Hematopoietic multipotent progenitor cell treated with erythropoietin and hydrocortisone succinate and interleukin-3 and kit ligand, for 4 days (in vitro differentiated cells): ENCODE measurements at places on chromosomes 2 and 18.
A peak's percentile ranks its signal among the peaks of the same experiment; 100 is the strongest.

GRCh38 chr2:11131166-11131920 lies 23.9 kb upstream of the SLC66A3 start:
- DNase-seq: no peak

- DNase-seq: no peak
These were observed 13.6 kb downstream of the COL4A4 start for GRCh38 chr2:227150222-227150936.

- DNase-seq: peak; percentile 52
These were observed 1249.2 kb upstream of the ZEB2 start for GRCh38 chr2:145769011-145769716.

GRCh38 chr2:71380665-71381064 lies 49.1 kb downstream of the ZNF638 start:
- DNase-seq: no peak

DNA sequence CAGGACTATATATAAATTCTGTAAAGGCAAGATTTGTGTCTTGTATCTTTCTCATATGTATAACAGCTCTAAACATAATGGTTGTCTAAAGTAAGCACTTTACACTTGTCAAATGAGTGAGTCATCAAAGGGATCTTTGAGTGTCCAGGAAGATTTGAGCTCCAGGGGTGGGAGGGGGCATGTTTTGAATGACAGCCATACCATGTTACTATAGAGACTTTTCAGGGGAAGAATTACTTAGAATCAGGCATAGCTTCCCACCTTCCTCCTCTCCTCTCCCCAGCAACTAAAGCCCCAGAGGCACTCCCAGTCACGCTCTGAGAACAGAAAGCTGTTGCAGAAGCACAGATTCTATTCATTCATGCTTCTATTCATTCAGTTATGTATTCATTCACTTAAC lies 65.8 kb upstream of the ALK start:
- no peak for DNase-seq

GRCh38 chr2:17719562-17720371 lies 33.8 kb downstream of the SMC6 start:
- DNase-seq: peak; percentile 56

DNA sequence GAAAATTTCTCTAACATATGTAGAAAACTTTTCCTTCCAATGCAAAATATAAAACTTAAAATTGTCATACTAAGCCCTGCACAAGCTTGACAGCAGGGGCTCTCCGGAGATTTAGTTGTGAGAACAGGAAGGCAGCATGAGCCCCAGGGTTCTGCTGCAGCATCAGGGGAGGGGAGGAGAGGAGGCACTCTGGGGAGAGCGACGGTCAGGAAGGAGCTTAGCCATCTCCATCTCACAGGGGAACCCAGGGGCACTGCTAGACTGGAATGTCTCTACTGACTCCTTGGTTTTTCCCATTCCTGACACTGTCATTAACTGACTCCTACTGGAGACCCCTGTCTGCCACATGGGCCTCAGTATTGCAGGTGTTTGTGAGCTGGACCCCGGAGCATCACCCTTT lies 123.6 kb downstream of the GPR39 start:
- no peak for DNase-seq

- no peak for DNase-seq
These were observed 111.2 kb upstream of the SLC39A10 start for GRCh38 chr2:195545811-195546210.

DNA sequence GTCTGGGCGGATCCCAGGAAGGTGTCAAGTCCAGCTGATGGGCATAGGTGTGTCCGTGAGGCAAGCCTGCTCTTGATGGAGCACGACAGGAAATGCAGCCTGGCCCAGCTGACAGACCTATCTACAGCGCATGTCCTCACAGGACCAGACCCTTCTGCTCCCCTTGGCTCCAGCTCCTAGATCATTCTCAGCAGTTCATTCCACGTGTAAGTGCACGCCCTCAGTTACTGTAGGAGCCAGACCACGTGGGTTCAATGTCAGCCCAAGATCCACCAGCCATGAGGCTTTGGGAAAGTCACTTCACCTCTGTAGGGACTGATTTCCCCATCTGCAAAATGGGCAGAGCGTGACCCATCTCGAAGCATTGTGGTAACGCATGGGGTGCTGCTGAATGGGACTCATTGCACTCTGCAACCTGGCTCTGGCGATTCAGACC lies 47.8 kb downstream of the TMEM17 start:
- DNase-seq: no peak

GRCh38 chr2:219560037-219560892 lies 11.1 kb downstream of the OBSL1 start:
- DNase-seq: peak; percentile 37

GRCh38 chr2:235102896-235103295 lies 151.1 kb downstream of the SH3BP4 start:
- no peak for DNase-seq

- no peak for DNase-seq
These were observed 33.6 kb downstream of the CRACDL start for GRCh38 chr2:98902209-98903063.

DNA sequence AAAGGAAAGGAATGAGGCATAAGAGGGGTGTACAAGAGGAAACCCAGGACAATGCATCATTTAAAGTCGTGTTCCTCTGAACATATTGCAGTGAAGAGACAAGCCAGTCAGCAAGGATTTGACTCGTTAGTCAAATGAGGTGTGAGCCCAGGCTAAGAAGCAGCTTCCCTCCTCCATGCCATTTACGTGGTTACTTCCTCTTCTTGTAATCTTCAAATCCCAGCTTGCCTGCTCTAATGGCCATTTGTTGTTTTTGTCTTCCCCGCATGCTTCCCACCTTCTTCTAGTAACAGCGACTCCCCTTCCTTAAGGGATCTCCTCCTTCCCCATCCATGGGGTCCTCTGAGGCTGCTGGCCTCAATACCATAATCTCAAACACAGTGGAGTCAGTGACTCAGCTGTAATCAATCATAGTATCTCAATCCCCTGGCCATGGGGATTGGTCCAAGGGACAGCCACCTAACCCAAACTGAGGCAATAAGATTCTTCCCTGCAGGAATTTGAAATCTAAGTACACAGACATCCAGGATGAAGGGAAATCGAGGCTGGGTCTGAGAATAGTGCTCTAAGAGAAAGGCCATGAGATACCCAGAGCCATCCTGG lies 37.6 kb downstream of the SLC14A1 start:
- DNase-seq: peak; percentile 90

GRCh38 chr2:148824190-148824589 lies 50.8 kb upstream of the KIF5C start:
- no peak for DNase-seq

GRCh38 chr18:10689236-10690034 lies 163.6 kb downstream of the NAPG start:
- DNase-seq: no peak

- DNase-seq: no peak
These were observed 92.1 kb downstream of the MYCN start for GRCh38 chr2:16032282-16033031.

GRCh38 chr18:73118121-73118816 lies 250.5 kb upstream of the NETO1 start:
- DNase-seq: no peak

DNA sequence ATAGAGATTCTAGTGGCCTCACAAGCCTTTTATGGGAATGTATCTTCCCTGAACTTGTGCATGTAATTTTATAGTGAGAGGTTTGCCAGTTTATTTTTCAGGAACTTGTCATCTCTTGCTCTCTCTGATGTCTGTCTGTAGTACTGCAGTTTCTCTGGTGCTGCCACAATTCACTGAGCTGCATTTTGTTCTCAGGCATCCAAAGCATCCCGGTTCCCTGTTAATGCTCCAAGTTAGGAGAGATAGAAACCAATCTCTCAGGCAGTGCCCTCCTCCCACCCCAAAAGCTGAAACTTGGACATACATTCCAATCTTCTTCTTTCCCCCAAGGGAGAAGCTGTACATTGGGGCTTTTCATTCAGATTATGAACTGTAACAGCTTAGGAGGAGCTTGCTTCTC lies 30.1 kb upstream of the GRB14 start:
- DNase-seq: no peak

- peak; percentile 83 for DNase-seq
These were observed at the start of gene GATA6 for GRCh38 chr18:22169011-22169888. Gene GATA6, plus strand, starts transcription at chr18:22169589. Its CDS starts 1,556 bp downstream, at chr18:22171145.

- peak; percentile 82 for DNase-seq
These were observed 276.4 kb downstream of the TGIF1 start for GRCh38 chr18:3726238-3726951.

DNA sequence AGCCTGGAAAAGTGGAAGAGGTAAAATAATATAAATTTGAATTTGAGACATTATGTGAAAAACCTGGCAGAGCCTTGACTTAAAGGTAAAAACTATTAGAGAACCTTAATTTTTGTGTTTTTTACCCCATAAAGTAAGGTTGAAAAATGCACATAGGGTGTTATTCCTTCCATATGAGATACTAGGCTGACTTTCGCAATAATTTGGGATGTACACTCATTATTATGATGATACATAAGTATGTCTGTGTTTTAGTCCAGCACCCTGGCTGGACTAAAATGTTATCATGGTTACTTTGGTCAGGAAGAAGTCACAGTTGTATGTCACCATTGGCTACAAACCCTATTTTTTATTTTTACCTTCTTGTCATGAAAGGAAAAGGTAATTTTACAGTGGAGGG lies 19.8 kb downstream of the NEMP2 start:
- DNase-seq: no peak

- DNase-seq: no peak
These were observed 34.4 kb upstream of the CYP27C1 start for GRCh38 chr2:127254386-127254981.

GRCh38 chr2:239304533-239305221 lies 96.1 kb downstream of the HDAC4 start:
- DNase-seq: no peak

DNA sequence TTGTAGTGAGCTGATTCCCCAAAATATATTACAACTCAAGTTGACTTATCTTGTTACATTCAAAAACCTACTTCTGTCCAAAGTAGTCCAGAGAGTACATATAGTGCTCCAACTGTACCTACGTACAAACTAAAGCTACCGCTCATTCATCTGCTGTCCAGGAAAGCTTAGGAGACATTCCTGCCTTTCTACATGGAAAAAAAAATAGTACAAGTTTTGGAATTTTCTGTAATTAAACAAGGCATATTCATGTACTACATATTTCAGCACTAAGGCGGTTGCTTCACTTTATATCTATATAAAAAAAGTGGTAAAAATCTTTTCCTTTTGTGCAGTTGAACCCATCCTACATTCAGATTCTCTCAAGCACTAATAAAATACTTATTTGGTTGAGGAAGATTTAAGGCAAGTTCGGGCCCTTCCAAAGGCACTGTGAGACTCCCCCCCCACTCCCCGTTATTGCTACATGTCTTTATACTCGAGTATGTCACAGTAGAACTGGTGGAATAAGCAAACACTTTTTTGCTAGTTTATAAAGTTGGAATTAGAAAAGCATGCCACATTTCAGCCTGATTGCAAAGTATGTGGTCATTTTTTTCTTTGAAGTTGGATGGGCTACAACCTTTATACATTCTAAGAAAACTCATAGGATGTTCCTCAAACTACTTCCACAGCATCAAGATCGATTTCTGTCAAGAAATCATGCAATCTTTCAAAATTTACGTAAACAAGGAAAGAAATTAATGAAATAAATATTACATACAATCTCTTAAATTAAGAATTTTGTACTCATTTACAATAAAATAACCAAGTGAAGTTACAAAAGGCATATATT lies 3.7 kb downstream of the ZFP36L2 start:
- DNase-seq: peak; percentile 67

- DNase-seq: no peak
These were observed 70.3 kb upstream of the PXDN start for GRCh38 chr2:1814616-1815015.

GRCh38 chr2:46260305-46260704 lies 36.9 kb upstream of the EPAS1 start:
- DNase-seq: no peak

GRCh38 chr18:990197-990596 lies 85.5 kb downstream of the ADCYAP1 start:
- no peak for DNase-seq

DNA sequence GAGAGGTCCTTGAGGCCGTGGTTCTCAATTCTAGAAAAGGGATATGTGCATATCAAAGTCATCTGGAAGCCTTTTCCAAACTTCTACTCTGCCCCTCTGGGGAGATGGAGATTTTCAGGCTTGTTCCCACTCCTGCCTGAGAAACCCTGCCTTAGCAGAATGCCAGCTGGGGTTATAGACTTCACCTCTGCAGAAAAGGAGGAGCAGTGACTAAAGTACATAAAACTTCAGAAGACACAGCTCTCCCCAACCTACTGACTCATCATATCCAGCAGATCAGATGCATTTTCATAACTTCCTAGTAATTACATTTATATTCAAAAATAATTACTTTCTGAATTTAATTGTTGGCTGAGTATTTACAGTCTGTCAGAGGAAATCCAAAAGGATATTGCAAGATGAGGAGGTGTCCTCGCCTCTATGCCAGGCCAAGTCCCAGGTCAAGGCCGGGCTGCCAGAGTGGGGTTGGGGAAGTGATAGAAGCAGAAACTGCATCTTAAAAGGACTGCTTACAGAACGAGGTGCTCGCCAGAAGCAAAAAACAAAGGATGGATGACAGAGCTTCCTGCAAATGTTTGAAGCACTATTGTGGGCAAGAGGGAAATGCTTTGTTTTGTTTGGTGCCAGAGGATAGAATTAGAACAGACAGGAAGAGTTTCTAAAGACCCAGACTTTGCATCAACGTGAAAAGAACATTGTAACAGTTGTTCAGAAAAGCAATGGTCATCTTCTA lies 75.6 kb upstream of the APCDD1 start:
- no peak for DNase-seq

GRCh38 chr18:69895066-69896047 lies 52.3 kb downstream of the CD226 start:
- DNase-seq: no peak
